ENCODE measurements at places on chromosomes 6 and 20.

GRCh38 chr20:2088891-2089290, 12.7 kb upstream of the STK35 start:
- DNase-seq: no peak

DNA sequence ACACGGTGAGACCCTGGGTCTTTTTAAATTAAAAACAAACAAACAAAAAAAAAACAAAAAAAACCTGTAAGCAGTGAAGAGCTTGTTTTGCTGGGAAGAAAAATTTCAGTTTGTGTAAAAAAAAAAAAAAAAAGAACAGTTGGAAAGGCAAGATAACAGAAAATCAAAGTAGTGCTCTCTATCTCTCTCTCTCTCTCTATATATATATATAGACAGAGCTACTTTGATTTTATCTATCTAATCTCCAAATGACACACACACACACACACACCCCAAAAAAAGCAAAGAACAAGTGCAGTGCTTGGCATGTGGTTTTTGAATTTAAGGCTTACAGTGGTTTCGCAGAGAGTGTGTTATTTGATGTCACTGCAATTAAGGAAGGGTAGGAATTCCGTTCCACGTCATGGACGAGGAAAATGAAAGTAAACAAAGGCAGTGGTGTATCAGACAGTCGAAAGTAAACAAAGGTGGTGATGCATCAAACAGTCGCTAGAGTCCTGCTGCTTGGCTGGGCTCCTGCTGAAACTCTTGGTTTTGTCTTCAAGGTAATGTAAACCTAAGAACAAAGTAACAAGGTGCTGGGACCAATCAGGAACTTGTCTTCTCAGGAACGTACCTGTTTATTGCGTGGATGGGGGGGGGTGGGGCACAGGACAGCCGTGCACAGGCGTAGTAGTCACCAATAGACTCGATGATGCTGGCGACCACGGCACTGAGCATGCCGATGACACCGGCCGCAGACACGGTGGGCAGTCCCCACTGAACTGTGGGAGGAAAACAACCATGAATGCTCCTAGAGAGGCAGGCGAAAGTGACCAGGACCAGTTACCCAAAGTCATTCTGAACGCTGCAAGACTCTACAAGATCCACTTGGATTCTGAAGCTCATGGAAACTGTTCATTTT, 131.8 kb downstream of the SLC23A2 start:
- DNase-seq: no peak

DNA sequence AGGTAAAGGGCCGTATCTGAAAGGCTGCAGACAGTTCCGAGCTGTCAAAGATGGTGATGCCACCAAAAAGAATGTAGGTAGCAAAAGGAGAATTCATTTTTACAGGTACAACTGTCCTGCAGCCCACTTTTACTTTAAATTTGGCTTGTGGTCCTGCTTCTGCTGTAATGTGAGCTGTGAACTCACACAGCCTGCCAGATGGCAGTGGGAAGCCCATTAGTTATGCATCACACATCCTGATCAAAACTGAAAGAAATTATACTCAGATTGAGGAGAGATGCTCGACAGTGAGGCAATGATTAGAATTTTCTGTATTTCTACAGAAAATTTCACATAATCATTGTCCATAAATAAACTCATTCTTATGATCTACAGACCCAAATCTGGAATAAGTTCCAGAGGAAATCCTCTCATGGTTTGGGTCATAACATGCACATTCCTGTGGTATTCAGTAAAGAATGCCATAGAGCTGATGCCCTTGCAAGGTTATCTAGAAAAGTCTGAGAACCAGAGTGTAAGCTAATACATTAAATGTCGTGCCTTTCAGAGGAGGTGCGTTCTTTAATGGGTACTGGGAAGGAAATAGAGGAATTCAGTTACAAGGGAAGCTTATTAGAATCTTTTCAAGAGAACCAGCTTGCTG, 23.9 kb upstream of the E2F3 start:
- no peak for DNase-seq

- no peak for DNase-seq
Observed at GRCh38 chr20:63372971-63373885, 12.1 kb upstream of the CHRNA4 start.

DNA sequence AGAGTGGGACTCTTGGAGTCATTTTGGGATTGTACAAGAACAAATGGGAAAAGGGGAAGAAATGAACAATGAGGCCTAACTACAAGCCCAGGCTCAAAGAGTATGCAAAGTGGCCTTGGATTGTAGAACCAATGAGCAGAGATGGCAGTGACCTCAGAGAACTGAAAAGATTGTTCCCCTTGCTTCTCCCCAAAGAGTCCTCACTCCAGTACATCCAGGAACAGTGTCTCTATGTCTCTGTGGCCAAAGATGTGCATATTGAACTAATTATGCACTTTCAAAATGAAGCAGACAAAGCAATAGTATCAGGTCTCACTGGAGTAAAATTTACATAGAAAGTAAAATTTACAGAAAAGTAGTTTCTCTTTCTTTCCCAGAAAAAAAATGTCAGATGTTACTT, 81.0 kb downstream of the SMLR1 start:
- DNase-seq: no peak

- DNase-seq: no peak
Observed at GRCh38 chr6:128725271-128726233, 157.4 kb upstream of the LAMA2 start.

DNA sequence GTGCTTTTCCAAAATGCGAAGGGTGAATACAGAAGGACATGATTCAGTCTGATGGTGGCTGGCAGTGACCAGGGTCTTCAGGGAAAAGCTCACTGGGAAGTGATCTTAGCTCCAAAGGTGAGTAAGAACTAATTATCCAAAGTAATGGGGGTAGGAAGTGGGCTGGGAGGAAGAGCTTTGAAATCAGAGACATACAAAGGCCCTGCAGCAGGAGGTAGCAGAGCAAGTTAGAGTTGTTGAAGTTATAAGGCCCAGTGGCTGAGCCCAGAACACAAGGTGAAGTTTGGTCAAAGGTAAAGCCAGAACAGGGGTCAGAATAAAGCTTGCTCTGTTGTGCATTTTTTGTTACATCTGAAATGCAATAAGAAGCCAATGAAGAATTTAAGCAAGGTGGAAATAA, 81.2 kb downstream of the PLCB1 start:
- DNase-seq: no peak

DNA sequence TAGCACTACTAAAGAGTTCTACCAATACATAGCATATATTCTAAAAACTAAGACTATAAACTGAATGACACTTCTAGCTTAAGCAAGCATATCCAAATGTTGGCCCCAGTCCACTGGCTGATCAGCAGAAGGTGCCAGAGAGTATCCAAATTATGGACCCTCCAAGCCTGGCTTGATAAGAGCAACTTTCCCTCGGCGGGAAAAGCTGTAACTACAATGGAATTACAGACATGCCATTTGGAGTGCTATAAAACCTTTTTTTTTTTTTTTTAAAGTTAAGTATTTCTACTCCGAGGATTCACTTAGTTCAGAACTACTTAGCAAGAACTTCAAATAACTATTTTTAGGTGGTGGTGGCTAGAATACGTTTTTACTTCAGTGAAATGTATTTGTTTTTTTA, 94.6 kb downstream of the EPB41L2 start:
- DNase-seq: no peak

DNA sequence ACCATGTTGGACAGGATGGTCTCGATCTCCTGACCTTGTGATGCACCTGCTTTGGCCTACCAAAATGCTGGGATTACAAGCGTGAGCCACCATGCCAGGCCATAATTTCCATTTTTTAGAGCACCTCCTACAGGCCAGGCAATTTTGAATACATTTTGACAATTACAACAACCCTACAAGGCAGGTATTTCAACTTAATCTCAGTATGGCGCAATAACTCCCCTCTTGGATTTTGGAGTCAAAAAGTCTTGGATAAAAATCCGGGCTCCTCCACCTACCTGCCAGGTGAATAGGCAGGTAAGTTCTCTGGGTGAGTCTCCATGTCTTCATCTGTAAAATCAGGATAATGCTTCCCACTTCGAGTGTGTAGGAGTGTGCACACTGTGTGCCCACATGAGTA, 39.5 kb upstream of the TFAP2C start:
- DNase-seq: no peak

DNA sequence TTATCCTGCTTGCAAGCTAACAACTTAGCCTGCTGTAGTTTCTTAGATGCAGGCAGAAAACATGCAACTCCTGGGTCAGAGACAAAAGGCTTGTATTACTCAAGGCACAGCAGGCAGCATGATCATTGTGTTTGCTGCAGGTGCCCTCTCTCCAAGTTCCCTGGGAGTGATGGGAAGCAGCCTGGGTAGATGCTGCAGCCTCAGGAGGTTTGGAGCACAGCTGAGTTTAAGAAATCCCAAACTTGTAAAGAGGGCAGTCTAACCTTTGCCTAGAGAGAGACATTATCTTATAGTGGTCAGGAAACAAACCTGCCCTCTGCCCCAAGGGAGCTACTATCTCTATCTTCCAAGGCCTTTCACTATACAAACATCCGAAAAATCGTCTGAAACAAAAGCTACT, 61.1 kb downstream of the PFDN4 start:
- no peak for DNase-seq

- no peak for DNase-seq
Observed at GRCh38 chr20:19913927-19914614, 103.1 kb upstream of the NAA20 start.

DNA sequence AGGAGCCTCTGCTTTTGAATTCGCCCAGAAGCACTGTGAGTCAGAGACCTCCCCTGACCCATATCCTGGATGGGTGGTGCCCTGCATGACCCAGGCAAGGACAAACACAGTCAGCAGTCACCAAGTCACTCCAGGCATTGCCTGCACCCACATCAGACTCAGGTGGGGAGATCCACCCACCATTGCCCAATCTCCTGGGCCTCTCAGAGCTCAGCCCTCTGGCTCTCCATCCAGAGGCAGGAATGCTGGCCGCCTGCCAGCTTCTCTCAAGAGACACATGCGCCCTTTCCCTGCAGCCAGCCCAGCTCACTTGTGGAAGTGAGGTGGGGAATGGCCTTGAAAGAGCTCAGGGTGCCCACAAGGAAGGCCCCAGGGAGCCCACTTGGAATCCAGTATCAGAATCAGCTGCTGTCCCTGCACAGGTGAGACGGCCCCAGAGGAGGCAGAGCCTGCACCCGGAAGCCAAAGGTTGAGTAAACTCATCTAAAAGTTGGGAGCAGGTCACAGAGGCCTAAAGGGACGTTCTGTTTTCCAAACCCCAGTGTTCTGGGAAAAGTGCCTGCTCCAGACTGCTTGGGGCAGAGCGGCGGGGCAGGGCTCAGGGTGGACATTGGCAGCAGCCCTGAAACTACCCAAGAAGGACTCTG, 129.8 kb downstream of the PREX1 start:
- DNase-seq: no peak

GRCh38 chr20:62501801-62502495, 26.2 kb upstream of the GATA5 start:
- DNase-seq: no peak

DNA sequence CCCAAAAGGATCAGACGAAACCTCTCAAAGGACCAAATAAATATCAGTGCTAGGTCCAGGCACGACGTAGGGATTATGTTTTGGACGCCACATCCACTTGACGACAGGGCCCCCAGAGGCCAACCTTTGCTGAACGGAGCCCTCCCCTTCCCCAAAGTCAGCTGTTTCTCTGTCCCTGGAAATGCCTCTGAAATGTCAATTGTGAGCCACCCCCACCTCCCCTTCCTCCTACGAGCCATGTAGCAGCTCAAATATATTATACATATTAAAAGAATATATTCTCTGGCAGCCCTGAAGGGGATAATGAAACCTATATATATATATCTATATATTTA, 39.6 kb upstream of the BLCAP start:
- no peak for DNase-seq

DNA sequence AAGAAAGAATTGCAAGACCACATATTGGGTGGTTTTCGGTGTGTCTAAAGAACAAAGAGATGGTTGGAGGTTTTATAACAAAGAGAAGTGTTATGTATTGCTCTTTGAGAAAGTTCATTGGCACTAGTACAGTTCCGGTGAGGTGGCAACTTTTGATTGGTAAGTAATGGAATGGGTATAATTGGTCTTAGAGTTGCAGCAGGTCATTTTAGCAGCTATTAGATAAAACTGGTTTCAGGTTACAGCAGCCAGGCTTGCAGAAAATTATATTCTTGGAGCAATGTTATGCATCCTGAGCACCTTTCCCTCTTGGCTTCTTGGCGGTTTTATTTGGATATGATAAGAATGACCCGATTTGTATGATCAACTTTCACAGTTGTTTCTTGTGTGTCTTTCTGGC, 12.3 kb upstream of the SSTR4 start:
- DNase-seq: no peak

DNA sequence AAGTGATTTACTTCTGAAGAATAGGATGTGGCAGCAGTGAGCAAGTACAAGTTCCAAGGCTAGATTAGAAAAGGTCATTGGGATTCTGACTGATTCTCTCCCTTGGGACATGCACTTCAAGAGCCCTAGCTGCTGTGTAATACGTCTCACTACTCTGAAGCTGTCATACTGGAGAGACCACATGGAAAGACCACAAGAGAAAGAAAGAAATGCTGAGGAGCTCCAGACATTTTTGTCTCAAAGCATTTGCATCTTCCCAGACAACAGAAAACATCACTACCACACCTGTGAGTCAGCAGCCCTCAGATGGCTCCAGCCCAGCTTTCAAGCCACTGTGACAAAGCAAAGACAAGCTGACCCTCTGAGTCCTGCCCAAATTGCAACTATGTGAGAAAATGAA, 20.7 kb downstream of the TENT5A start:
- DNase-seq: no peak

DNA sequence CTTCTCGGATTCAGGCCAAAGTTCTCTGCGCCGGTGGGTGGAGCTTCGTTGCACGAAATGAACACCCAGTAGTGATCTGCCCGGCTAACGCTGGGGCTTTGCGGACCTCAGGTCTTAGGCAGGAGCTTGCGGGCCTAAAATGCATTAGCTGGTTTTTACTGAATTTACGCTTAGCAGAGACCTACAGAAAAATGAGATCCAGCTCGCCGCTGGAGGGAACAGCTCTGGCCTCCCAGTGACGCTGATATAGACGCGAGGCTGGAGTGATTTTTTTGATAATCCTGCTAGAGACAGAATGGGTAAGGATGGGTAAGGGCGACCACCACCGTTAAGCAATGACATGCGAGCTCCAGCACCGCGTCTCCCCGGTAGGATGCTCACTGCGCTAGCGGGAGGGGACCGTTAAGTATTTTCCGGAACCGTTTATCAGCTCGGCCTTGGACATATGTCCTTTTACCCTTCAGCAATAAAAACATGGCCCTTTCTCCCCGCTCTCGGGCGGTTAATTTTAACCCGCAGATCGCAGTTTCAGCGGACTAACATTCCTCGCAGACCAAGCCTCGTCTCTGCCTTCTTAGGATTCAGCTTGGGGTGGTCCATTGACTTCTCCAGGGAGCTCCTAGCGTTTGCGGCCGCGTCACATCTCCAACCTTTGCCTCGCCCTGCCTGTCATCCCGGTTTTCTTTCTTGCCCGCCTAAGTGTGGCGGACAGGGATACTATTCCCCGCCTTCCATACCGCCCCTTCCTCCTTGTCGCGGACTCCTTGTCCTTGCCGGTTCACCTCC, 109.3 kb downstream of the GPX5 start:
- no peak for DNase-seq

- no peak for DNase-seq
Observed at GRCh38 chr20:36017048-36017951, 48.9 kb downstream of the CNBD2 start.

Data from activated naive CD4-positive, alpha-beta T cell (primary cell).